K562 (cell line): ENCODE measurements at places on chromosomes 2 and 18.

- DNase-seq, result no peak
Observed at GRCh38 chr2:241096979-241097378, 5.1 kb downstream of the MTERF4 start.

DNA sequence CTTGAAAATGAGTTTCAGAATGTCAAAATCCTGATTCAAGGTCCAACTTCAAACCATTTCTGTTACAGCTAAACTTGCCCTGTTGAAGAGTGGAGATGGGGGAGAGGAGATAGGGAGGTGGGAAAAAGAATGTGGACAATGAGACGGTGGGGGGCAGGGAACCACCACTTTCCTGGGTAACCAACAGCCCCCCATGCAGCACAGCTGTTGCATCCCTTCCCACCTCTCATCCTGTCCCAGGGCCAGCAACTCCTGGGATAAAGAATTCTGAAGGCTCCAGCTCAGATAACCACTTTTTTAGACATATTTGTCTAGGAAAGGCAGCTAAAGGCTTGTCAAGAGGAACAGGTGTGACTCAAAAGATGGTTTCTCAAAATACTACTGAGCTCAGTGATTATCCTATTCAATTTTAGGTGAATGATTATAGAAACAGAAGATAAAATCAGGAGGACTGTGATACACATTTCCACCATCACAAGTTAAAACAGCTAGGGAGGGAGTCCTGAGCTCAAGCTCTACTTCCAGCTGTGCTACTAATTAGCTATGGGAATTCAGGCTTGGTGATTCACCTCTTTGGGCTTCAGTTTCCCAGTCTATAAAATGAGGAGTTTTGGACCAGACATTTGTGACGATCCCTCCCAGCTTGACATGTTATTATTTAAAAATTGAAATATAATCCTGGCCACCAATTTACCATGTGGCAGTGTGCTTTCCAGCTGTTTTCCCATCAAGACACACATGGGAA, 36.3 kb downstream of the HDHD2 start:
- DNase-seq, result no peak

DNA sequence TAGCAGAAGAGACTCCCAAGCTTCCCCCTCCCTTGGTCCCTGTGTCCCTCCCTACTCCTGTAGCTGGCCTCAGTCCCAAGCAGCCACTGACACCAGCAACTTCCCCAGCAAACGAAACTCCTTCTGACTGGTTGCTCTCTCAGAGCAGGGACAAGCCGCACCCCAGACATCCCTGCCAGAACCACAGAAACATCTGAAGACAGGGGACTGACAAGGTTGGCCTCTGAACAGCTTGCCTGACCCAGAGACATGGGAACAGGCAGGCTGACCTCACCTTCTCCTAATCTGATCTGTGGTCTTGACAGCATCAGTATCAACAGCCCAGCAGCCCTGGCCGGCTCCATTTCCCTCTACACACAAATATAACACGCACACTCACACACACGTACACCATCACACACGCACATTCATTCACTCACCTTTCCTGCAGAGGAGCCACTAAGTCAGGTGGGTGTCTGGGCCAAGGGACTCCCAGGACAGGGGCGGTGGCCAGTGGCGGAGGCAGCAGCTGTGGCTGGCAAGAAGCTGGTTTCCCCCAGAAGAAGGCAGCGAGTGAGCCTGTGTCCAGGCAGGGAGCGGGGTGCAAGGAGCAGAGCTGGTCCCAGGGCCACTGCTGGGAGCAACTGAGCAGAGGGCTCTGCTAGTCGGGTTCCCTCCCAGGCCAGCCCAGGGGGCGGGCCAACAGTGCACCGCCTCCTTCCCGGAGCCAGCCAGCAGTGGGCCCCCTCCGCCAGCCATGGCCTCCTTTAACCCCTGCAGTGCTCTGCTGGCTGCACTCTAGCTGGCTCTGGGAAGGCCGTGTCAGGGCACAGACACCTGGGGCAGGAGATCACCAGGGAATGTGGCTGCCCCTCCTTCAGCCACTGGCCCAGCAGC, 59.1 kb downstream of the TNS1 start:
- DNase-seq, result peak; percentile 74

DNA sequence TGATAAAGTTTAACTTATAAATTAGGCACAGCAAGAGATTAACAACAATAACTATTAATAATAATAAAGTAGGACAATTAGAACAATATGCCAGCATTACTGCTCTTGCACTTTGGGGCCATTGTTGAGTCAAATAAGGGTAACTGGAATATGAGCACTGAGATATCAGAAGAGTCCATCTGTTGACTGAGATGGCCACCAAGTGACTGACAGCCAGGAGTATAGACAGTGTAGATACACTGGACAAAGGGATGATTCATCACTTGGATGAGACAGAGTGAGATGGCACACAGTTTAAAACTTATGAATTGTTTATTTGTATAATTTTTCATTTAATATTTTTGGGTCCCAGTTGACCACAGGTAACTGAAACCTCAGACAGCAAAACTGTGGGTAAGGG, 20.0 kb downstream of the NAB1 start:
- peak; percentile 39 for DNase-seq

GRCh38 chr2:136751406-136751805, 13.9 kb upstream of the THSD7B start:
- no peak for DNase-seq

DNA sequence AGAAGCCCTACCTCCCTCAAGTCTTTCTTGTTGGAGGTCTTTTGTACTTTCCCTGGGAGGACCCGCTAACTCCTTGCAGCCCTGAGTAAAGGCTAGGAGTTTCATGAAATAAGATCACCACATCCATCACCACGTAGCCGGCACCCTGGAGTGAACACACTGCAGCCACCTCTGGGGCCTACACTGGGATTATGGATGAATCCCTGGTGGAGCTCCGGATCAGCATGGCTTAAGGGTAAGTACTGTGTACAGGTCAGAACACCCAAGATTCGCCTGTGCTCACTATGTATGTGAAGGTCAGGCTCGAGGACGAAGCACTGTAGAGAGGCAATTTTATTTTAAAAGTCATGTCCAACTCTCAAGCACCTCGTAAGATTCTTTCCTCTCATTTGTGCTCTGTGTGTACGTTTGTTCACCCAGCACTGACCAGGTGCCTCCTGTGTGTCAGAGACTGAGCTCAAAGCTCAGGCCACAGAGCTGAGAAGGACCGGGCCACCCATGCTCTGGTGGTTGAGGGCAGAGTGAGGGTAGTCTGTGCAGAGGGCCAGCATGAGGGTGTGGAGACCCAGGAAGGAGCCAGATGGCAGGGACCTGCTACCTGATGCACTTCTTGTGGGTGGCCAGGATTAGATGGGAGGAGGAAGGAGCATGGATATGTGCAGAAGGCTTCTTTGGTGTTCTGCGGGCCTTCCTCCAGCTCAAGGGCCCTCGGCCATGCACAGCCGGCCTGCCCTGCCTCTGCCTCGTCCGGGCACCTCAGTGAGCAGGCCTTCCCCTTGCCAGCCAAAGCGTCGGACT, 66.7 kb upstream of the TFCP2L1 start:
- no peak for DNase-seq

DNA sequence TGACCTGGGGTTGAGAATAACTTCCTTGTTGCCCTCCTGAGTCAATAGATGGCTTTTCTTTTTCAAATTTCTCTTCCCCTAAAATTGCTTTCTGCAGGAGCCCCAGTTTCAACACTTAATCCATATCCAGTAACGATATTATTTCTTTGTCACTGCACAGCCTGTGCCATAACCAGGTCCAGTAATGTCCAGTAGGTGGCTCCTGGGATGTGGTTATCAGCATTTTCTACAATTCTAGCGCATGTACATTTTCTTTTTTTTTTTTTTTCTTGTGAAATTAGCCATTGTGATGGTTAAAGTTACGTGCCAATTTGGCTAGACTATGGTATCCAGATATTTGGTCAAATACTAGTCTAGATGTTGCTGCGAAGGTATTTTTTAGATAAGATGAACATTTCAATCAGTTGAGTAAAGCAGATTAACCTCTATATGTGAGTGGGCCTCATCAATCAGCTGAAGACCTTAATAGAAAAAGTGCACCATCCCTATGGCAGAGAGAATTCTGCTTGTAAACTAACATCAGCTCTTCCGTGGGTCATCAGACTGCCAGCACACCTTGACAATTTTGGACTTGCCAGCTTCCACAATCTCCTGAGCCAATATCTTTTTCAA, 72.9 kb upstream of the SCG2 start:
- DNase-seq, result peak; percentile 24

DNA sequence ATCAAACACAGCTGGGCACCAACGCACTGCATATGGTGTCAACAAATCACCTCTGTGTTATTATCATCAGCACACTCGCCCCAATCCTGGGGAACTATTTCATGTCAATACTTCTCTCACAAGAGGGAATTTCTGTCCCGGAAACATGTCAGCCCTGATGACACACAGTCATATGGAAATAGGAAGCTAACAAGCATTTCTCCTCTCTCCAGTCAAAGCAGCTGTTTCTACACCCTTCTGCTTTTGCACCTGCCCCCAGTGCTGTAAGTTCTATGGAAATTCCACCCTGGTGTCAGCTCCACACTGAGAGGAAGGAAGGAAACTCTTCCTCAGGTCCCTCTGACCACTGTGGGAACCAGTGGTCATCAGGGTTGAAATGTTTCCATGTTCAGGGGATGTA, 447.6 kb upstream of the ID2 start:
- DNase-seq, result no peak

DNA sequence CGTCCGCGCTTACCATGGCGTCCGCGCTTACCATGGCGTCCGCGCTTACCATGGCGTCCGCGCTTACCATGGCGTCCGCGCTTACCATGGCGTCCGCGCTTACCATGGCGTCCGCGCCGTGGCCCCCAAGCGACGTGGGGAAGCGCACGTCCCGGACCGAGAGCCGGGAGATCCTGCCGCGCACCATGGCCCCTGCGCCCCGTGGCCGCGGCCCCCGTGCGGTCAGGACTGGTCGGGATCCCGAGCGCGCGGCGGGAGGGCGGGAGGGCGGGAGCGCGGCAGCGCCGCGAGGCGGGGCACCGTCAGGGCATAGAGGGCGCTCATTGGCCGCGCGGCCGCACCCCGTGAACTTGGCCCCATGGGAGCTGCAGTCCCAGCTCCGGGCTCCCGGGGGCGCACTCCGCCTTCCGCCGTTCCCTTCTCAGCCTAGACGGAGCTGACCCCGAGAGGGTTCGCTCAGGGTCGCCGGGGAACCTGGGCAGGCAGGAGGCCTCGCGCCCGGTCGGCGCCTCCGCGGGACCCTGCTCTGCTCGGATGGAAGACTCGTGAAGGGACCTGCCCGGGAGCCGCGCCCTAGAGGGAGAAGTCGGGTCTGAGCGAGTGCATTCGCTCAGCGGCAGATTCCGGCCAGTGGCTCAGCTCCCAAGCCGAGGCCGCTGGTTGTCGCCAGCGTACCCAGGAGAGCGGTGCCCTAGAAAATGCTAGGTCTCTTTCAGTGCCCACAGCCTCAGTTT, at the start of gene ENOSF1:
ENOSF1 (minus strand) TSS at position 230 of the 734 bp plus-strand sequence; CDS start at position 187, 43 bp downstream.
- DNase-seq, result peak; percentile 94
